ENCODE measurements at places on chromosomes 2 and 18.

- no peak for DNase-seq
Observed at GRCh38 chr2:68290901-68291300, 28.8 kb downstream of the CNRIP1 start.

DNA sequence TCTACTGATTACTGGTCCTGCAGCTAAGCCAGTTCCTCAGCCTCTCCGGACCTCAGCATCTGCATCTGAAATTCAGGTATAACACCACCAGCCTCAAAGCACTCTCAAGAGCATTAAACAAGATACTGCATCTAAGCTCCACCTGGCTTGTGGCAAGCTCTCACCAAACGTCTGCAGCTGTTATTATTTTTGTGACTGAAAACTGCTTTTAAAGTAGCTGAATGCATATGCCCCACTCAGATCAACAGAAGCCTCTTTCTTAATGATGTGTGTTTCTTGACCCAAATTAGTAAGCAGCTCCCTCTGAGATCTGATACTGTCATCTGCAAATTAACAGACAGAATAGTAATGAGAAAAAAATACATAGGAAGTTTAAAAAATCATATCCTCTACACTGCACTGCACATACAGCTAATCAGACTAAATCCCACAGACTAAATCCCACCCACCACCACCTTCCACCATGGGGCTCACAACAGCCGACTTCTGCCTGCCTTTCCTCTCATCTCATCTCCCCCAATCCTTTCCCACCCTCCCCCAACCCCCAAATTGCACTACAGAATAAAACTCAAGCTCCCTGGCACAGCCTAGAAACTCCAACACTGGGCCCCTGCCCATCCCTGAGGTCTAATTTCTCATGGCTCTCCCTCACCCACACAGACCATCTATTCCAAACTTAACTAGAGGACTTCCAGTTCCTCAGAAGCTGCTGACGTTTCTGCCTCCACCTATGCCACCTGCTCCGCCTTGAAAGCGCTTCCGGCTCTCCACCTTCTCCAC is 52.9 kb downstream of the TMEM163 start:
- no peak for DNase-seq

GRCh38 chr2:212649646-212650045 is 111.0 kb upstream of the ERBB4 start:
- no peak for DNase-seq

GRCh38 chr2:46735108-46735691 is 180.4 kb downstream of the MCFD2 start:
- DNase-seq, result no peak

- DNase-seq, result no peak
Observed at GRCh38 chr18:30277676-30278075, 764.9 kb downstream of the DSC3 start.

- no peak for DNase-seq
Observed at GRCh38 chr2:186588940-186589611, 780 bp upstream of the ITGAV start.

GRCh38 chr2:2237563-2237962 is 93.5 kb downstream of the MYT1L start:
- no peak for DNase-seq

DNA sequence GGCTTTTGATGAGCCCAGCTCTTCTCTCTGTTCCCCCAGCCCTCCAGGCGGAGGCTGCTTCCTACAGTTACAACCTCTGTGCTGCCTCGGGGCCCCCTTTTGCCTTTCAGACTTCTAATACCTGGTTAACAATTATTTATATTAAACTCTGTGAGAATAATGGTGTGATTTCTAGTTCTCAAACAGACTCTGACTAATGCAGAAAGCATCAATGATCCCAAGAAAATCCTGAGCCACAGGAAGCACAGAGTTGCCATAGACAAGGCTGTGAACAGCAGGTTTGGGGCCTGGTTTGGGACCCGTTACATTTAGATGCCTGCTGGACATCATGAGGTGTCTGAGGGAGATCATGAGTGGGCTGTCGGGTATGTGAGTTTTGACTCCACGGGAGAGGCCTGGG is 37.4 kb upstream of the MYO3B start:
- no peak for DNase-seq

DNA sequence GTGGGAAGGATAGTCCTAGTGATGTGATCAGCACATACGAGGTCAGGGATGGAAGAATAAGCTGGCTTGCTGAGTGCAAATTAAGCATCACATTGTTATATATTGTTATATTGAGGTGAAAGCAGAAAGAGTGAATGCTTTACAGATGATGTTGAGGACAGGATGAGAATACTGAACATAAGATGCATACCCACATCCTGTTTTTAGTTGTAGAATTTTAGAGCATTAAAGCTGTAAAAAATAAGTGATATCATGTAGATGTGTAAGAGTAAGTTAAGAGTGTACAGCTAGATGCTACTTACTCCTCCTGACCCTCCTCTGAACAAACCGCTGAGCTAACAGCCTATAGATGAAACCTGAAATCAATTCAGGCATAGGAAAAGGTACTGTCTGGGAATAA is 271.0 kb upstream of the KCNJ3 start:
- DNase-seq, result no peak
